ENCODE measurements at places on chromosomes 2 and 18.

DNA sequence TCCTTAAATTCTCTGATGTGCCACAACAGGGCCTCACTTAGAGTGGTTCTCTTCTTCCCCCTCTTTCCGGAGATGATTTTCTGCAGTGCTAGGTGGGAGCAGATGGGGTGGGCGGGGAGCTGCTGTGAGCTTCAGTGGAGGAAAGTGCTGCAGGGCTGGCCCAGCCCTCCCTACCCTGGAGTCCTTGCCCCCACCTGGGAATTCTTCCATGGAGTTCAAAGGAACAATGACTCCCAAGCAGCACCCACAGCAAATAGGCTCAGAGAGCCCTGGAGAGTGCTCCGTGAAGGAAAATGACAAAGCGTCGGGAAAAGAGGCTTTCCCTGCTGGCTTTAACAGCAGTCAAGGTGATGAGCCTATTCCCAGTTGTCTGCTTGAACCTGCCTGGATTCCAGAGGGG is 28.8 kb downstream of the LOXHD1 start:
- DNase-seq = no peak

- DNase-seq = no peak
Measured at GRCh38 chr18:69400976-69401225, 213 bp downstream of the DOK6 start.

DNA sequence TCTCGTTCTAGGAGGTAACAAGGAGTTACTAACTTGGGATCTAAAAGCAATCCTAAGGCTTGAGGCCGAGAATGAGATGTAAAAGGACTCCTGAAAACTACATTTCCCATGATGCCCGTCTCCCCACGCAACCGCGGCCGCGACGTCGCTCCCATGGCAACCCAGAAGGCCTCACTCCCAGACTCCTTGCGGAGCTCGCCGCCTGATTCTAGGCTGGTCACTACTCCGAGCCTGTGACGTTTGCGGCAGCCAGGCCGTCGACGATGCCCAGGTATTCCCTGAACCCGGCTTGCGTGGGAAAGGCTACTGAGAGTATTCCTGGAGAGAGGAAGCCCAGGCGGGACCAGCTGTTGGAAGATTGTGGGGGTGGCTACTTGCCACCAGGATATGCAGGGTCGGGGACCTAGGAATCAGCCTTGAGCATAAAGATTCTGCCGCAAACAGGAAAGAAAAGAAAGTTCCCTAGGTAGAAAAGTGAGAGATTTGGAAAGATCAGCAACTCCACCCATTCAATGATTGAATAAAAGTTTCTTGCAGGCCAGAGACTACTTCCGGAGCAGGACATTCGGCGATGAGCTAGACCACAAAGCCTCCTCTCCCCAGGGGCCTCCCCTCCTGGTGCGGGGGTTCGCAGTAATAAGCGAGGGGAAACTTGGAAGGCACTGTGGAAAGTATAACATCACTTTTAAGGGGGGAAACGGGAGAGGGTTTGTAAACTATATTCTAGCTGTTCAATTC is at the start of gene DYNC2LI1:
Gene DYNC2LI1 (plus strand): TSS at position 164 of the 738 bp plus-strand sequence. CDS start 100 bp downstream, at position 264.
- DNase-seq = peak; percentile 89

- DNase-seq = no peak
Measured at GRCh38 chr18:48676346-48676745, 137.5 kb downstream of the CTIF start.

DNA sequence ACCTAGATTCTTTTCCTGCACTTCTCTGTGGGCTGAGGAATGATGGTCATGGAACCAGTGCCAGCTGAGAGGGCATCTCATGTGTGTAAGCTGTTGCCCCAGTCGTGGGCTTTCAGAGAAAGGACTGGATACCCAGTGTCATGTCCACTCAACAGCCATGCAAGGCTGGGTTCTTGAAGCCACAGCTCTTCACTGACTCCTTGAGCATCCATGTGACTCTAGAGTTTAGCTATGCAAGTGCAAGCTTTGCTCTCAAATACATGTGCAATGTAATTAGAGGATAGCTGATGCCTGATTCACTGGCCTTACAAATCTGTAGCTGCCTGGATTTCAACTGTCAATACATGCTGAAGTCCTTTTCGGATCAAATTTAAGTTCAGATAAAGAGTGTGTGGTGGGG is 46.8 kb upstream of the EML6 start:
- no peak for DNase-seq

GRCh38 chr2:4900242-4900641 is 791.9 kb upstream of the SOX11 start:
- no peak for DNase-seq

DNA sequence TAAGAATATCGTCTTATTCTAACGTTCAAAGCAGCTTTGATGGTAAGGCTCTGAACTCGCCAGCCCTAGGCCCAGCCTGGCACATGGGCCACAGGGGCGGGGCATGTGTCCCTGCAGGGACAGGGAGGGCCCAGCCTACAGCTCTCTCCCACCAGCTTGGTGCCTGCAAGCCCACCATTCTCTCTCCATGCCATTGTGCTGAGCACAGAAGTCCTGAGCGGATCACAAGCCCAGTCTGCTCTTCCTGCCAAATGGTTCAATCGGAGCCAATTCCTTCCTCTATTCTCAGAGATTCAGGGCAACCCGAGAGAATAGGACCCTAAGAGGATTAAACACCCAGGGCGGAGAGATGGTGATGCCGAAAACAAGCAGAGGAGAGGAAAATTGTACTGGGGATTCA is 50.3 kb upstream of the APCDD1 start:
- no peak for DNase-seq

DNA sequence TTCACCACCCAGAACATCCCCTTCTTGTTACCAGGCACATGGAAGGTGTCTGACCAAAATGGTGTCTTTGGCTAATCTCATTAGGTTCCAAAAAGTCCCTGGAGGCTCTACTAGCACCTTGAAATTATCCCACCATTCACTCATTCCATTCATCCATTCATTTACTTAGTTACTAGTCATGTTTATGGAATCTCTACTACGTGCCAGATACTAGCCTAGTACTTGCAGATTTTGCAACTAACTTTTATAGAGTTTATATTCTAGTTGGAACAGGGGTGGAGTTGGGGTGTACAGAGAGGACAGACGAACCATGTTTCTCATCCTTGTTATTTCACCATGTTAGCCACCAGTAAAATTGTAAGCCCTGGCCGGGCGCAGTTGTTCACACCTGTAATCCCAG is 4.0 kb upstream of the NOP58 start:
- DNase-seq = peak; percentile 55

- DNase-seq = no peak
Measured at GRCh38 chr18:9706081-9706935, 1.8 kb upstream of the RAB31 start.

GRCh38 chr2:99621774-99622173 is 132.0 kb upstream of the REV1 start:
- DNase-seq = no peak

- no peak for DNase-seq
Measured at GRCh38 chr2:30679426-30680088, 127.7 kb downstream of the CAPN13 start.

DNA sequence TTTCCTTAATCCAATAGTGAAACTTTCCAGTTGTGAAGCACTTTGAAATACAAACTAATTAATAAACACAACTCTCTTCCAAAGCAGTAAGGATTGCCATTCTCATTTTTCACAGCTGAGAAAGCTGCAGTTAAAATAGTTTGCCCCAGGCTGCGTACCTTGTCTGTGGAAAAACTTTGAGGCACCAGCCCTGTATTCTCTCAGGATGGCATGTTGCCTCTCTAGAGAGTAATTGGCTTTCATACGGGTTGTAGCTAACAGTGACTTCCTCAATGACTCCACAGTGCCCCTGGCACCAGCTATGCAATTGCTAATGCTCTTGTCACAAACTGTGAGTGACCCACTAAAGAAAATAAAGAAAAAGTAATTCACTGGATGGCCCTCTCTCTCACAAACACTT is 345.7 kb downstream of the MTX2 start:
- no peak for DNase-seq

DNA sequence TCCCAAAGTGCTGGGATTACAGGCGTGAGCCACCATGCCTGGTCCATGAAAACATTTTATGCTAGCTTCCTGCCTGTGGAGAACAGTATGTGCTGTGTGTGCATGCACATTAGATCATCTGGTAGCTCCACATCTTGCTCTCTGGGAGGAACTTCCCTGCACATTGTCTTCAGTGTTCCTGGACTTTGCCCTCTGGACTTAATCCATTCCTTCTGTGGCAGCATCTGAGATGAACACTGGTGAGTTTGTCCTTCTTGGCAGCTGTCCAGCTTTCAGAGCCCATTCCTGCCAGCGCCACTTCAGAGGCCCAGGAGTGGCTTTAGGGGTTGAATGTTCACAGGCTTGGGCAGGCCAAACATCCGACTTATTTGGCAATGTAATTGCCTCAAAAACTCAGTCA is 65.2 kb downstream of the POU3F3 start:
- DNase-seq = peak; percentile 1

GRCh38 chr2:7884338-7884737 is 797.5 kb upstream of the ID2 start:
- no peak for DNase-seq

- DNase-seq = no peak
Measured at GRCh38 chr2:26583381-26583911, 57.7 kb downstream of the CIB4 start.

GRCh38 chr2:226860087-226860486 is 24.2 kb downstream of the RHBDD1 start:
- DNase-seq = no peak

DNA sequence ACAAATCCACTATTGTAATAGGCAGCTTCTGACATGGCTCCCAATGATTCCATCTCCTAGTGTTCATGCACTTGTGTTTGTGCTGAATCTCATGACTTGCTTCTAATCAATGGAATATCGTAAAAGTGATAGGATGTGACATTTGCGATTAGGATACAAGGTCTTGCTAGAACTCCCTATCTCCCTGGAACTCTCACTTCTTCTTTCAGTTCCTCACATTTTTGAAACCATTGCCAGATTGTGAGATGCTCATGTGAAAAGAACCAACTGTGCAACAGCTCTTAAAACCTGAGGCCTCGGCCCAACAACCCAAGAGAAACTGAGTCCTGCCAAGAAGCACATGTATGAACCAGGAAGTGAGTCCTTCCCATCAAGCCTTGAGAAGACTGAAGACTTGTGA is 226.9 kb upstream of the DTNA start:
- no peak for DNase-seq

DNA sequence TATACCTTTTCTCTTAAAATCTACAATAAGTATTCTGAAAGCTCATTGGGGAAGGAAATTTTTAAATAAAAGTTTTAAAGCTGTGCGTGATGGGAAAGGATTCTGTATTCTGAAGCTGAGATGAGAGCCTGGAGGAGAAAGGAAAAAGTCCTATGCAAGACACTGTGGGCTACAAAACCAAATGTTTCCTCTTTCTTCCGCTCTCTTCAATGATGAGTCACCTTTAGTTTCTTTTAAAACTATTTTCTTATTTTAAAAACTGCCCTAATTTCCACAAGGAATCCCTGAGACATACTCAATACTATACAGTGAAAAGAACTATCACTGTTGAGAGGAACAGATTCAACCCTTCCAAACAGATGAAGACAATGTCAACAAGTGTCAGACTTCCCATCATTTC is 87.4 kb downstream of the INO80D start:
- no peak for DNase-seq

Data from mammary epithelial cell (primary cell).